ENCODE measurements at places on chromosomes 7 and 10.

- DNase-seq: no peak
These were observed 553.6 kb downstream of the TCERG1L start for GRCh38 chr10:130757821-130758489.

GRCh38 chr7:133860628-133861335 lies 266.4 kb upstream of the LRGUK start:
- DNase-seq: no peak

GRCh38 chr7:76296743-76297740 lies 5.4 kb upstream of the HSPB1 start:
- peak; percentile 81 for DNase-seq

DNA sequence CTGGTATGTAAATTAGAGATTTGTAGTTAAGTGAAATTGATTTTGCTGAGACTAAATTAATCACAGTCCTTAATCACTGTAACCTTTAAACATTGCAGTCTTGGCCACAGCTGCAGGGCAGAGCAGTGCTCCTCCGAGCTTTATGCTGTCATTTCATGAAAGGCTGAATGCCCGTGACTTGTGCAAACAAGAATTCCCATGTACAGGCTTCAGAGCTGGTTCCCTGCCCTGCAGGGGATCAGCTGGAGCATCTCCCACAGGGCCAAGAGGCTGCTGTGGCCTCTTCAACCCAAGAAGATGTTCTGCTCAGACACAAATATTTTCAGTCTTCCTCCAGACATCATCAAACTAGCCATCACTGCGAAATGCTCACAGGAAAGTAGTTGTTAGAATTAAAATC lies 419.1 kb downstream of the AUTS2 start:
- DNase-seq: no peak

GRCh38 chr7:12567015-12567414 lies 3.5 kb upstream of the SCIN start:
- DNase-seq: no peak

All from fibroblast of skin of right quadriceps (primary cell).